Hematopoietic multipotent progenitor cell treated with erythropoietin and hydrocortisone succinate and interleukin-3 and kit ligand, for 4 days (in vitro differentiated cells): ENCODE measurements at places on chromosomes 5 and 9.

DNA sequence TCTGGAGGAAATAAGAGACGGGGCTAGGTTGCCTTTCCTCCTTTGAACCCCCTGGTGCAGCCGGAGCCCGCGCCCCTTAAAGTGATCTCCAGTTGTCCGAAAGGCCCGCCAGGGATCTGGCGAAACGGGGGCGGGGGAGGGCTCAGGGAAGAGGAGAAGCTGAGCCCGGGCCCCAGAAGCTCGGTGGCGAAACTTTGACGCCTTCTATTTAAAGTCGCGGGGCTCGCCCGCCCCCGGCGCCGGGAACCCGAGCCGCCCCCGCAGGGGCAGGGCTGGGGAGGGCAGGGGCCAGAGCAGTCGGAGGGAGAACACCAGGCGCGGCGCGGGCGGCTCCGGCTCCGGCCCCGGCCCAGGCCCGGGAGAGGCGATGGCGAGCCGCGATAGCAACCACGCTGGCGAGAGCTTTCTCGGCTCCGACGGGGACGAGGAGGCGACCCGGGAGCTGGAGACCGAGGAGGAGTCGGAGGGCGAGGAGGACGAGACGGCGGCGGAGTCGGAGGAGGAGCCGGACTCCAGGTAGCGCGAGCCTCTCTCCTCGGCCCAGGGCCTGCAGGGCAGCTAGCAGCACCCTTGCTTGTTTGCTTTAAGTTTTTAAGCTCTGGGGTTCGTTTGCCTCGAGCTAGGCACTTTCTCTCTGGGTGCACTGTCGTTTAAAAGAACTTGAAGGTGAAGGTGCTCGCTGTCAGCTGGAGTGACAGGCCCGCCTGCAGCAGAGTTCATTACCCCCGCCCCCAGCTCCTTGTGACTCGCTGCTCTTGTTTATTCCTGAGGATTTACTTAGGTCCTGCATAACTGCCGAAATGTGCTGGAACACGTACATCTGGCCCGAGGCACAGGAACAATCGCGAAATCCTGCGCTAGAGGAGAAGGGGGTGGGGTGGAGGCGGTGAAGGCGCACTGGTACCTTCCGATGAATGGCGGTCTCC, at the start of gene CMYA5:
Gene CMYA5, plus strand, starts transcription at position 296 of the 926 bp plus-strand sequence. Its CDS starts 72 bp downstream, at position 368.
- DNase-seq: no peak

DNA sequence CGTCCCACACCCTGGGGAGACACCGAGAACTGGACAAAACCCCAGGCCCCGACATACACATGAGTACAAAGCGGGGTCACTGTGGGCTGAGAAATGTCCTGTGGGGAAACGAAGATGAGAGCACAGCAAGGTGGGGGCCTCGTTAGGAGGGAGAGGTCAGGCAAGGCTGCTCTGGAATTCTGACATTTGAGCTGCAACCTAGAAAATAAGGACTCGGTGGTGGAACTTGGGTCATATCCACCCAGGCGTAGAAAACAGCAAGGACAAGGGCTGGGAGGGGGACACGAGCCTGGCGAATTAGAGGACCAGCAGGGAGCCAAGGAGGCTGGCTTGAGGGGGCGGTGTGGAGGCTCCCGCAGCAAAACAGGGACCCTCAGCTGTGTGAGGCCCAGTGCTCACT, 32.8 kb downstream of the NCS1 start:
- no peak for DNase-seq

DNA sequence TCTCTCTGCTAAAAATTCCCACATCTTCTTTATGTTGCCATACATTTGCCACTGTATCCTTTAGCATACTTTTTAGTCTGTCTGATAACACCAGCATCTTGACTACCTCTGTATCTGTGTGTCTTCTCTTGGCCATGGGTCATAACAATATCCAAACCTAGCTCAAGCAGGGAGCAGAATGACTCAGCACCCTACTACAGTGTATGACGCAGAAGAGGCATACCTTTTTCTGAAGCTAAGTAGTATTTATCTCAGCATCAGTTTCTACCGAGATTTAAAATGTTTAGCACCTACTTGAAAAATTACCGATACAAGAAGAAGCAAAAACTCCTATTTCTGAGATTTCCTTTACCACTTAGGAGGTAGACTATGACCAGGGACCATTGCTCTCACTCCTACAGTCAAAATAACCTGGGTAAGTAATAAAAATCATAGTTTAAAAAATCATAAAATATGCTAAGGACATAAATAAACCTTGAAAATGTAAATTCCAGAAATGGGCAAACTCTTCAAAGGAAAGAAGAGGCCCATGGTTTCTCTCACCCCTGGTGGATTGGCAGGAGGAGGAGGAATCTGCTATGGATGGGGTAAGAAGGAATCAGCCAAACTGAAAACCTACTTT, 286.5 kb downstream of the MAST4 start:
- DNase-seq: no peak

DNA sequence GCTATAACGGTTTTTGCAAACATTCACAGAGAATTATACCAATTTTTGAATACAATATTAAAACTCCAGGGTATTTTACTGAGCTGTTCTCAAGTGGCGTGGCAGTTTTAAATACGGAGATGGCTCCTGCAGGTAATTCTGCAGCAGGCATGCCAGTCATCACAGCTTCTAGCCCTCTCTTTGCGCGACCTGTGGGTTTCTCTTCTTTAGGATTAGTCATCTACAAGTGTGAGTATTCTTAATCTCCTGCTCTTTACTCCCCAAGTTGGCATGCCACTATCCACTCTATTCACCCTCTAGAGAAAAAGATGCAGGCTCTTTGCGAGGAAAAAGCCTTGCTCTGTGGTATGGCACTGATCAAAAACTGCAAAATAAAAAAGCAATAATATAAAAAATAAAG, 43.9 kb downstream of the ANKRD31 start:
- DNase-seq: no peak

DNA sequence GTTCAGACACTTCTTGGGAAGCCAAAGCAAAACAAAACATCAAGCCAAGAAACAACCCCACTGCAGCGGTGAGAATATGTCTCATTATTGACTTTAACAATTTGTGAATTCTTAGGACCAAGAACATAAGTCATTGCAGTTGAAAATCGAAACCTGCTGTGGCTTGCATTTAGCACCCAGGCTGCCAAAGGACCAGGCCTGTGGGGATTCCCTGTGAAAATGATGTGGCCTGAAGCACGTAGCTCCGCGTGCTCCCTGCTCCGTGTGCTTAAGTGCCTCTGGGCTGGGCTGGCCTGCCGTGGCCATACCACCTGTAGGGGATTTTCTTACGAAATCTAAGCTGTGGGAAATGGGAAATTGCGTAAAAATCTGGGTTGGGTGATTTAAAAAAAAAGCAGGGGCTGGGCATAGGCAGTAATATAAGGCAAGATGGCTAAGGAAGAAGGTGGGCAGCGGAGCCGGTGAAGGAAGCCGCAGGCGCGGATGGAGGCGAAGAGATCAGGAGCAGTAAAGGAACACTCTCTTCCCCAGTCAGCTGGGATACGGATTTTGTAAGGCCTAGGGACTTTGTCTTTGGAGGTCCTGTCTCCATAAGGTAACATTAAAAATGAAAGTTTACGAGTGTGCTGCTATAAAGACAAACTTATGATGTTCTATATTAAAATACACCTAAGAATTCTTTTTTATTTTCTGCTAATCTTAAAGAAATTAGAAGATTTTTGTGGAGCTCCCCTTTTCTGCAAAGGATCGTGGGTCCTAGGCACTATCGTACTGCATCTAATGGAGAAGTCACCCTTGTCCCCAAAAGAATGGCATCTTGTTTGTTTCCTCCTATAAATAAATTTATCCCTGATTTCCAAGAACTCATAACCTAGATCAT, 189.6 kb upstream of the SEMA6A start:
- DNase-seq: no peak
